NCI-H1436 (cell line): ENCODE measurements at places on chromosomes 3 and 15.

GRCh38 chr3:32662647-32663046 lies 22.3 kb upstream of the CNOT10 start:
- no peak for DNase-seq

- no peak for DNase-seq
Measured at GRCh38 chr3:127714125-127714571, 41.4 kb downstream of the ABTB1 start.

- DNase-seq: no peak
Measured at GRCh38 chr3:35120026-35120425, 519.3 kb upstream of the ARPP21 start.

DNA sequence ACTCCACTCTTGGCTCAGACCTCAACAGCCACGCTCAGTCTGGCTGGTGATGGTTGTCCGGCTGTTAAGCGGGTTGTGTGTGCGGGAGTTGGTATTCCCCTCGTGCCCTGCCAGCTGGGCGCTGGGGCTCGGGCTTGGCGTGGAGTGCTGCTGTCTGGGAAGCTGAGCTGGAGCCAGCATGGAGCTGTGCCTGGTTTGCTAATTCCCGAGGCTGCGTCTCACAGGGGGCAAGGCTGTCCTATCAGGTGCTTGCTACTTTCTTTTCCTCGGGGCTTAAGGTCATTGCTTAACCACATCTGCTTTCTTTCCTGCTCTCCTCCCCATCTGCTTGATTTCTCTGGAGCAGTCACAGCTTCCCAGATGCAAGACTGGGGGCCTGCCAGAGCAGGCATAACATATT lies 29.9 kb downstream of the PDIA5 start:
- no peak for DNase-seq

- peak; percentile 34 for DNase-seq
Measured at GRCh38 chr3:114858329-114858728, 288.8 kb downstream of the ZBTB20 start.

- DNase-seq: no peak
Measured at GRCh38 chr3:195762611-195763010, 41.8 kb downstream of the MUC20 start.

DNA sequence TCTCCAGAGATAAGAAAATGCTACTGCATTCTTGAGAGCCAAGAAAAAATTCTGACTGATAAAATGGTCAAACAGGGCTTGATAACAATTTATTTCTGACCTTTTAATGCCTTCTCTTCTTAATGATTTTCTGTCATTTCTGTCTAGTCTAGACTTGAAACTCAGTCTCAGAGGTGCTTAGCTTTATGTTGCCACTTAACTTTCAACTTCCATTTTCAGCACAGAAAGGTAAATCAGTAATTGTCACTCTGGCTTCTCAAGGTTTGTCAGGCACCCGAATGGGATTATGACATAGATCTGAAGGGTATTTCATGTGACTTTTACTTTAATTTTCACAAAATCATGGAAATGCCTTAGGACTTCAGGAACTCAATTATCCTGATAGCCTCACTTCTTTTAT lies 155.4 kb upstream of the GBE1 start:
- no peak for DNase-seq

DNA sequence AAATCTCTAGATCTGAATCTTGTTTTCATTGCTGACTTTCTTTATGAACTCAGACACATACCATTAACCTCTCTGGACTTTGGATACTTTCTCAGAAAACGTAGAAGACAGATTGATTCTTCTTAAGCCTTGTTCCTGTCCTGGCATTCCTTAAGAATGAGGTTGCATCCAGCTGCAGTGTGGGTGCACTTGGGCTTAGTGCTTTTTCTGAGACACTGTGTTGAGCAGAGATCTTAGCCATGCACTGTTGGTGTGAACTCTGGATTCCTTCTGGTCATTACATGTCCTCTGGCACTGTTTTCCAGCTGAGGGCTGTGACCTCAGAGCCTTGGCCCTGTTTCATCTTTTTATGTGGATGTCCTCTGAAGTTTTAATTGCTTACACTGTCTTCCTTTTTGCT lies 428.3 kb downstream of the CNTN4 start:
- no peak for DNase-seq
